ENCODE measurements at places on chromosomes 5 and 9. TPM values are rescaled to one million over a fixed set of nuclear protein-coding genes. Genes with fewer than 3 reads are reported as not detected.

Gene SPINK4
- 106 TPM for total RNA-seq

Gene MORN5
- not detected for total RNA-seq

Gene MIGA2
- 120 TPM for total RNA-seq

Gene PCDHB5
- not detected for total RNA-seq

Data from Peyer's patch (tissue), 4 donors.